T1000 (cell line): ENCODE measurements at places on chromosomes 13 and 19.
A peak's percentile ranks its signal among the peaks of the same experiment; 100 is the strongest.

DNA sequence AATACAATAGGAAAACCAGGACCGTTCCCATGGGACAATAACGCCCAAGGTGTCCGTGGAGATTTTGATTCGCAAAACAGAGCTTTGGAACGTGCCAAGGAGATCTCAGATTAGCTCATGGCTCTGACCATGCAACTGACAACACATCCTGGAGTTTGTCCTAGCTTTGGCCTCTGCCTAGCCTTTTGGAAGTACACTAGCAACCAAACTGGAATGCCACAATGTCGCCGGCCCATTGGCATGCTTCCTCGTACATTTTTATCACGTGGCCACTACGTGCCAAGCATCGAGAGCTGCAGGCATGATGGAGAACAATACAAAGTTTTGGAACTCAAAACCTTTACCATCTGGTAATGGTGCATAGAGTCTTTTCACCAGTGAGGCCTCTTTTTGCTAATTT lies 256.5 kb downstream of the DCLK1 start:
- no peak for DNase-seq

DNA sequence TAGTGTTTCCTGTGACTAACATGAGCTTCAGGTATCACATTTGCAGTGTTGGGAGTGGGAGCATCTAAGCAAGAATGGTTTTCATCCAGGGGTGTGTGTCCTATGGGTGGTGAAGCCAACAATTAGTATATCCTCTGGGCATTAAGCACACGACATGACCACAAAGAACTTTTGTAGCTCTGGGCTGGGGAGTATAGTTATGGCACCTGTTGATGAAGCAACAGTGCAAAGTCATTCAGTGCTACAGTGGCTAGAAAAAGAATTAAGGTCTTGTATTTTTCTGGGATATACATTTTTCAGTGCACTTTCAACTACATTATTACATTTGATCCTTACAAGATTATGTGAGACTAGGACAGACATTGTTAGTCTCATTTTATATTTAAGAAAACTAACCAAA lies 21.8 kb downstream of the CCNA1 start:
- DNase-seq = no peak

DNA sequence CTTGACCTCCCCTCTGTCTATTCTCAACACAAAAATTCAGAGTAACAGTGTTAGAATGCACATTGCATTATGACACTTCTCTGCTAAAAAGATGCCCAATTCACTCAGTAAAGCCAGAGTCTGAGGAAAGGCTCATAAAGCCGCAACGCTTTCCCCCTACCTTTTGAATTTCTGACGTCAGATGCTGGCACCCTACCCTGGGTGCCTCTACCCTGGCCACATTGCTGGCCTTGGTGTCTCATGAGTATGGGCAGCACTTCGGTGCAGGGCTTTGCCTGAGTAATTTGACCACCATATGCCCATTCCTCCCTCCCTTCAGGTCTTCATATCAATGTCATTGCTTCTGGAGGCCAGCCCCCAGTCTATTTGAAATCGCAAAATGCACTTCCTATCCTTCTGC lies 229.3 kb downstream of the MYO16 start:
- DNase-seq = no peak

- no peak for DNase-seq
Observed at GRCh38 chr19:31882709-31883108, 462.7 kb upstream of the ZNF507 start.

DNA sequence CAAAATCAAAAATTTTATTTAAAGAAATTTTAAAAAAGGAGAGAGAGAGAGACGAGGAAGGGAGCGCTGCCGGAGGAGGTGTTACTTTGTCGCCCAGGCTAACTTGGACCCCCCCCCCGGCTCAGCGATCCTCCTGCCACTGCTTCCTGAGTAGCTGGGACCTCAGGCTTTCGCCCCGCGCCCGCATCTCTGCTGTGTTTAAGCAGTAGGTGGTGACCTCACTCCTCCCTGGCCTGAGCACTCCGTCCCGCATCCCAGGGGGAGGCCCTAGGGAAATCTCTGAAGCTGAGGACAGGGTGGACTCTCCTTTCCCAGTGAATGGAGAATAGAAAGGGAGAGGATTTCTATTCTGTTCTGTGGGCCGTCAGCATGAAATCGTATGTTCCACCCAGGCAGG lies 485 bp upstream of the ZNF845 start:
- DNase-seq = peak; percentile 62

DNA sequence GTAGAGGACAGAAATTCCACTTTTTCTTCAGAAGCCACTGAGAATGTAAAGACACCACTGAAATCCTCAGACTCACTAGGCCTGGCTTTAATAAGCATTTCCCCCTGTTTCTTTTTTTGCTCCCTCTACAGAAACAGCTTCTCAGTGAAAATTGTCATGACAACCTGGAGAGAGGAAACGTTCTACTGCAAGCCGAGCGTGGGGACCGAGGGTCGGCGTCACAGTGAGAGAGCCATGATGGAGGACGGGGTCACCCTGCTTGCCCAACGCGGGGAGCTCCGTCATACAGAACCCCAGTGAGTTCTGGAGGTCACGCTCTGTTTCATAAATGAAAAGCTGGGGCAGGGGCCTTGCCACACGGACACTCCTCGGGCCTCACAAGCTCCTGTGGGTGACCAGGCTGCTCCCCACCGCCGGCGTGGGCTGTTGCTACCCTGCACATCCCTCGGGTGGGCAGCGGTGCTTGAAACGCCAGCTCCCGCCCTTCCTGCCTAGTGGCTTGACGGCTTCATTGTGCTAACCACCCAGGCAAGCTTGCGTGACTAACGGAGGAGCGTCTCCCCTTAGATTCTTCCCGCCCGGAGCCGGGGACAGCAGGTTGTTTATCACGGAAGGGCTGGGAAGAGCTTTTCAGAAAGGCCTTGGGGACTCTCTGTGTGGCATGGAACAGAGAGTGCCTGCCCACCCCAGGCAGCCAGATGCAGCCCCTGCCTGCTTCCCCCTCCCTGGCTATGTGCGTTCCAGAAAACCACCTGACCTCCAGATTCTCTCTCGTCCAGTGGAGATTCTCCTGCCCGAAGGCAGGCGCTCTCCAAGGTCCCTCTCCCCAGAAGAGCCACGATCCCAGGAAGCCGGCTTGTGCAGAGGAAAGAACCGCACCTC lies 153.6 kb downstream of the KATNAL1 start:
- no peak for DNase-seq

- DNase-seq = no peak
Observed at GRCh38 chr13:90336507-90336906, 1011.0 kb upstream of the MIR17HG start.

DNA sequence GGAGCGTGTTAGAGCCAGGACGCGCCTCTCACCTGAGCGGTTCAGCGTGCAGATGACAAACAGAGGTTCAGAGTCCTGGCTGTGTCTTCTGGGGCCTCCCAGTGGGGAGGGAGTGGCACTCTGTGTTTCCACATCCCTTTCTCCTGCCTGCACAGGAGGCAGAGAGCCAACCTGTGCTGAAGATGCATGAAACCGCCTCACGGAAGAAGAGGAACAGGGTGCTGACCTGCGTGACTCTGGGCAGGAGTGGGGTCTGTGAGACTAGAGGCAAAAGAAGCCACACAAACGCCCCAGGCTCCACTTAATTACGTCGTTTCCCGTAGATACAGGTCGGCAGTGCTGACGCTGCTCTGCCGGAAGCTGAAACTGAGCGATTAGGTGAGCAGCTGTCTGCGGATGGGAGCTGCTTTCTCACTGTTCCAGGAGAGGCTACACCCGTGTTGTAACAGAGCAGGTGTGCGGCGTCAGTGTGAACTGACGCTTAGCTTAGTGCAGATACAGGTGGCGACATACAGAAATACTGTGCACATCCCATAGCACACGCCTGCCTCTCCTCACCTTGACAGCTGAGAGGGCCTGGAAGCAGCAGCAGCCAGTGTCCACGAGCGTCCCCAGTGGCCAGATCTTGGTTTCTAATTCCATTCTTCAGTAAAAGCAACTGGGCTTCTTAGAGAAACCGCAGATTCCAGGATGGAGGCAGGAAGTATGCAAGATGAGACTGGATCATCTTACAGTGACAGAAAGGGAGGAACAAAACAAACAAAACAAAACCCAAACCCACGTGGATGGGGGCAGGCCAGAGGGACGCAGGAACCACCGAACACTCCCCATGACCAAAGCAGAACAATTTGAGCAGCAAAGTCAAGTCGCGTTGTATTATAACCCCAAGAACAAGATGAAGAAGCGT lies 37.7 kb upstream of the MCF2L start:
- DNase-seq = no peak

DNA sequence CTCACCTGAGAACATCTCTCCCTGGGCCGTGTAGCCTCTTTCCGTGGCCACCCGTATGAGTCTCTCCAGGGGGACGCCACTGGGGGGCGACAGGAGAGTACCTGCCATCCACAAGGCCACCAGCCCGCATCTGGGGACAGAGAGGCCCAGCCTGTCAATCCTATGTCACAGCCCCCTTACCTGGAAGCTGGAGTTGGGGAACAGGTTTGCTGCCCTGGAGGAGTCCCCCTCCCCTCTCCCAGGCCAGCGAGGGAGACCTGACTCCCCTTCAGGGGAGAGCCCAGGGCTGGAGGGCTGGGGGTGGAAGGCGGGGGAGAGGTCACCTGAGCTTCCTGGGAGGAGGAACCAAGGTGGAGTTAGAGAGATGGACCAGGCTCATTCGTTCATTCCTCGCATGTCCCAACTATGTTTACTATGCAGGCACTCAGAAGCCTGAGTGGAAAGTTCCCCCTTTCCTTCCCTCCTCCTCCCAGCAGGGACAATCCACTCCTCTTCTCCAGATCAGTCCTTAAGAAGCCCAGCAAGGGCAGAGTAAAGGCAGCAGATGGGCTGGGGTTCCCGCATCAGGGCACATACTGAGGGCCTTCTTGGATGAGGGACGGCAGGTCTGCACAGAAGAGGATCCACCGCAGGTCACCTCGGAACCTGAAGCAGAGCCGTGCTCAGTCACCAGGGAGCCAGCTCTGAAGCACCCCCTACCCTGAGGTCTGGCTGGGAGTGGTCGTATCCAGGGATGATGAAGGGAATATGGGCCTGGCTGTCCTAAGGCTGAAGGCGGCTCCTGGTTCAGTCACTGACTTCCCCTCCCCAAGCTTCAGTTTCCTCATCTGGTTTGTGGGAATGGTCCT lies 5.5 kb downstream of the ACTMAP start:
- no peak for DNase-seq

GRCh38 chr19:49150106-49150943 lies 4.9 kb downstream of the HRC start:
- DNase-seq = peak; percentile 70

GRCh38 chr13:33764716-33765115 lies 53.2 kb upstream of the RFC3 start:
- no peak for DNase-seq

DNA sequence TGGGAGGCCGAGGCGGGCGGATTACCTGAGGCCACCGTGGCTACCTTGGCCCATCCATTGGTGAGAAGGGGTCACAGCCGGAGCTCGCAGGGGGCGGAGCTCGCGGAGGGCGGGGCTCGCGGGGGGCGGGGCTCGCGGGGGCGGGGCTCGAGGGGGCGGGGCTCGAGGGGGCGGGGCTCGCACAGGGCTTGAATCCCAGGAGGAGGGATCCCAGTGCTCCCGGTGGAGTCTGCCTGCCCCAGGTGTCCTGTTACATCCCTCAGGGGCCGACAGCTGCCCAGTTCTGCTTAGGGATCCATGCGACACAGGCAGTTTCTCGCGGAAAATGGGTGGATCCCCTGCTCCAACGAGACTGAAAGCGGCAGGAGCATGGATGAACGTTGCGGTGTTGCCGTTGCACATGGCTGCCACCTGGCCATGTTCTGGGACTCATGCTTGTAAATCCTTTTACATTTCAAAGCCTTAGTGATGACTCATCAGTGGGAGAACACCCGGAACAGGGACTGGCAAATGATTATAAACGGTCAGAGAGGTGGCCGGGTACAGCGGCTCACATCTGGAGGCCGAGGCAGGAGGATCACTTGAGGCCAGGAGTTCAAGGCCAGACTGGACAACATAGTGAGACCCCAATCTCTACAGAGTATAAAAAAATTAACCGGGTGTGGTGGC lies 25.1 kb downstream of the TMPRSS9 start:
- DNase-seq = peak; percentile 81

- peak; percentile 17 for DNase-seq
Observed at GRCh38 chr13:108437496-108437895, 168.0 kb downstream of the TNFSF13B start.

GRCh38 chr19:47377801-47378200 lies 28.7 kb downstream of the DHX34 start:
- no peak for DNase-seq

DNA sequence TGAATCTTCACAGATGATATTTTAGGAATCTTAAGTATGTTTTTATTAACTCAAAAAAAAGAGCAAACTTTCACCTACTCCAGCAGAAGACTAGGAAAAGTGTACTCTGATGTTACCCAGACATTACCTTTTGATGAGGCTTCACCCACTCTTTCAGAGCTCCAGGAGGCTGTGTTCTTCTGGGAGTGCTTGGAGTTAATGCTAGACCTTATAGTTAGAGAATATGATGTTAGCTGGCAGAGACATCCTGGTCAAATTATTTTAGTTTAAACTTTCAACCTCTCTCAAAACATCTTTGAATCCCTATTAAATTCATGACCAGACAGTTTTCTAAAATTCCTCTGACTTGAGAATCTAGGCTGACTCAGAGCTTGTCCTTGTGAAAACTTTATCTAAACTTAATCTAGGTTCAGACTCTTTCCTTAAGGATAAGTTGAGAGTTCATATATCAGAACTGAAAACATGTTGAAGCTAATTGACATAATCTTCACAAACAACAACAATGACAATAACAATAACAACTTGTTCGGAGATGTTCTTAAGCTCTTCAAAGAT lies 82.8 kb downstream of the ITGBL1 start:
- no peak for DNase-seq

- no peak for DNase-seq
Observed at GRCh38 chr13:24060993-24061392, 99.5 kb upstream of the SPATA13 start.

- DNase-seq = no peak
Observed at GRCh38 chr13:78758549-78758948, 99.6 kb upstream of the OBI1 start.

DNA sequence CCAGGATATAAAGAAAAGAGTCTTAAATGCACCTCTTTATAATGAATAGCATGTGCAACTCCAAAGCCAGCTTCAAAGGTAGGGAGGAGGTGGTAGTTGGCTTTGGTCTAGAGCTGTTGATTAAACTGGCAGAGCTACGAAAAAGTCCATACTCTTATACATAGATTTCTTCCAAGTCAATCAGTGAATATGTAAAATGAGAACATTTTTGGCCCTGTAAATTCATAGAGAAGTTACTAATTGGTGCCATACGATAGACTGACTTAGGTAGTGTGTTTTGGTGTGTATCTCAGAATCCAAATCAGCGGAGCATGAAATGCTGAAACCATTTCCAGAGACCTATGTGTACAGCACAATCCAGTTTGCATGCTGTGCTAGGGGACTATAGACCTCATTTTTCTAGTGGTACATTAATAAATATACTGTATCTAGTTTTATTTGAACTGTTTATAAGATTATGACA lies 17.1 kb upstream of the DPY19L3 start:
- DNase-seq = no peak
